ENCODE measurements at places on chromosomes 7 and 10.

- DNase-seq: no peak
These were observed 386.3 kb downstream of the TNS3 start for GRCh38 chr7:47195641-47196040.

GRCh38 chr10:114953047-114953446 lies 15.1 kb downstream of the TRUB1 start:
- no peak for DNase-seq

DNA sequence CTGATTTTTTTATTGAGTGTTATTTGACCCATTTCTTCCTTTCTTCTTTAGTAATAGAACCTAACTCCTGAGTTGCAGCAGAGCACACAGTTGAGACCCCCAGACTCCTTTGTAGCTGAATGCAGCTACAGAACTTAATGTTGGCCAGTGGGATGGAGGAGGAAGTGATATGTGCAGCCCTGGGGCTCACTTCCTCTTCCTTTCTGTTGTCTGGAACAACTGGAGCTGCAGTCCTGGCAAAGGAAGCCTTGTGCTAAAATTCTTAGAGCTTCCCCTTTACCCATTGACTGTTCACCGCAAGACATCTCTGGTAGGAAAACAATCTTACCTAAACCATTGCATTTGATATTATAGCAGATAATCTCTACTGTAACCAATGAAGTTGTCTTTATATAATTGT lies 86.6 kb downstream of the ITGB8 start:
- DNase-seq: no peak

DNA sequence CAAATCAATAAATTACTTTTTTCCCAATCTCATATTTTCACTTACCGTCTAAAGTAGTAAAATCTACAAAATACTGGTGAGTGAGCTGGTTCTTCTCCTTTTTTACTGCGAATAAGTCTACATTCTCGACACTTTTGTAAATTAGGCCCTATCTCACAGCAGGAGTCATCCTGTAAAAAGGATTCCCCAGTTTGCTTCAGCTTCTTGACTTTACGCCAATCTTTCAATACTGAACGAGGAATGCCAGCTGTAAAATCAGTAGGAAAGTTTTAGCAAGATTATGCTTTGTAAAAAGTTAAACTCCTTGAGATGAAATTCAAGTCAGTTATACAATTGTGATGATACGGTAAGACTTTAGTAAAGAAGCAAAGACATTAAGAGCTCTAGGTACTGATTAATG lies 67.3 kb downstream of the NRBF2 start:
- DNase-seq: no peak

- no peak for DNase-seq
These were observed 186.5 kb upstream of the TMEM72 start for GRCh38 chr10:44724415-44725174.

GRCh38 chr7:107691716-107692115 lies 31.1 kb downstream of the SLC26A4 start:
- DNase-seq: no peak

DNA sequence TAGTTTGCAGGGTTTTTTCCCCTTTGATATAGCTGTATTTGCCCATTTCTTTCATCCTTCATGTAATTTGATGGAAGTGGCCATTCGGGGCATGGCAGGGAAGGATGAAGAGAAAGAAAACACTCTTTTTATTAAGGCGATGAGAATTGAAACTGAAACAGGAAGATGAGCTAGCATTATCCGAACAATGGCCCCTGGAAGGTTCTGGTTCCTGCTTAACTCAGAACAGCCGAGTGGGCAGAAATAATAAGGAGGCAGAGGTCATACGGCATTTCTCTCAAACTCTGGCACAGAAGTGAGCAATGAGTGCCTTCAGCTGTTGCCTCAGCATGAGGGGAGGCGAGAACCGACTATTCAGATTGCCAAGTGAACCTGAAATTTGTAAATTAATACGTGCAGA lies 113.2 kb upstream of the MYO3A start:
- DNase-seq: no peak

DNA sequence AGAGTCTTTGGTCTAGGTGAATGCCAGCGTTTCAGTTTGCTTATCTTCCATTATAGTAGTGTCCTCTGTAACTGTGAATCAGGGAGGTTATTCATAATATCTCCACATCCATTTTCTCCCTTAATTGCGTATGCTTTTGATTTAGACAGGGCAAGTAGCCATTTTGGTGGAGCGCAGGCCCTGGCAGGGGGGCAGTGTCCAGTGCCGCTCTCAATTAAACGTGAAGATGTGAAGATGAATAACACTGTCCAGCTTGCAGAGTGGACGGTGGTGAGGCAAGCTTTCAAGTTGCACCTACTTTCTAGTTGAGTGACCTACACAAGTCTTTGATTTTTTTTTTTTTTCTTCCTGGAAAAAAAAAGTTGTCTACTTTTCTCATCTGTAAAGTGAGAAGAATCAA lies 4.5 kb downstream of the TSPAN14 start:
- DNase-seq: no peak

GRCh38 chr10:62025901-62026879 lies 124.7 kb downstream of the ARID5B start:
- no peak for DNase-seq
